ENCODE measurements at places on chromosomes 7 and 10.

DNA sequence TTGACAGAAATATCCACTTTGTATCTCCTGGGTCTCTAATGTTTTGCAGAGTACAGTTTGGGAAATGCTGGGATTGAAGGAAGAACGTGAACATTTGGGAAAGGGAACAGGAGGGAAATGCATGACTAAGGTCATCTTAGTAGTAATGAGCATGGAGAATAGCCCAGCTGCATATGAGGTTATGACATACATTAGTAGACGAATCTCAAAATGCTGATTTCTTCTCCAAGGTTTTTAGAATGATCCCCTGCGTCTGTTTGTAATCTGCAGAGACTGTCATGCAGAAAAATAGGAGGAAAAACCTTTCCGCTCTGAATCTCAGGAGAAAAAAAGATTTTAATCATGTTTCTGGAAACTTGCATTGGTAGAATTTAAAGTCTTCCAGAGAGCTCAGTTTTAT is 133.6 kb downstream of the PPP1R9A start:
- DNase-seq: no peak

DNA sequence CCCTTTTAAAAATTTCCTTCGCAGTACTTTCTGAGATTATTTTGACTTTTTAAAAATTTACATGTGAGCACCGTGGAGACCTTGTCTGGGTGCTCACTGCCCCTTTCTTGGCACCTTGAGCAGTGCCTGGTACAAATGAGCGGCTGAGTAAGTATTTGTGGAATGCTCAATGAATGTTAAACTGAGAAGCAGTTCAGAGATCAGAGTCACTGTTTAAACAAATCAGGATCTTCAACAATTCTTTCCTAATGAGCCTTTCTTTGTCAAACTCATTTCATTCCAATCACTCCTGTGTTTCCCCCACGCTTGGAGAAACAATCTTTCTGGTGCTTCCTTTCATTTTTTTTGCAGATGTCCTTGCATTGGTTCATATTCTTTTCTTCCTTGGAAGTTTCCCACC is 611.3 kb upstream of the GALNT17 start:
- DNase-seq: no peak

GRCh38 chr7:47241112-47242065 is 340.5 kb downstream of the TNS3 start:
- no peak for DNase-seq

GRCh38 chr7:39605087-39605486 is 18.3 kb upstream of the RALA start:
- DNase-seq: no peak

GRCh38 chr10:84850826-84851225 is 522.4 kb downstream of the CCSER2 start:
- no peak for DNase-seq

- no peak for DNase-seq
These were observed 55.2 kb downstream of the TACC2 start for GRCh38 chr10:122044045-122044661.

GRCh38 chr7:92695308-92696261 is 105.4 kb upstream of the FAM133B start:
- DNase-seq: peak; percentile 7

- DNase-seq: no peak
These were observed 556.1 kb upstream of the AUTS2 start for GRCh38 chr7:69042138-69042537.

- no peak for DNase-seq
These were observed 91.9 kb downstream of the WNT2 start for GRCh38 chr7:117231047-117231359.

DNA sequence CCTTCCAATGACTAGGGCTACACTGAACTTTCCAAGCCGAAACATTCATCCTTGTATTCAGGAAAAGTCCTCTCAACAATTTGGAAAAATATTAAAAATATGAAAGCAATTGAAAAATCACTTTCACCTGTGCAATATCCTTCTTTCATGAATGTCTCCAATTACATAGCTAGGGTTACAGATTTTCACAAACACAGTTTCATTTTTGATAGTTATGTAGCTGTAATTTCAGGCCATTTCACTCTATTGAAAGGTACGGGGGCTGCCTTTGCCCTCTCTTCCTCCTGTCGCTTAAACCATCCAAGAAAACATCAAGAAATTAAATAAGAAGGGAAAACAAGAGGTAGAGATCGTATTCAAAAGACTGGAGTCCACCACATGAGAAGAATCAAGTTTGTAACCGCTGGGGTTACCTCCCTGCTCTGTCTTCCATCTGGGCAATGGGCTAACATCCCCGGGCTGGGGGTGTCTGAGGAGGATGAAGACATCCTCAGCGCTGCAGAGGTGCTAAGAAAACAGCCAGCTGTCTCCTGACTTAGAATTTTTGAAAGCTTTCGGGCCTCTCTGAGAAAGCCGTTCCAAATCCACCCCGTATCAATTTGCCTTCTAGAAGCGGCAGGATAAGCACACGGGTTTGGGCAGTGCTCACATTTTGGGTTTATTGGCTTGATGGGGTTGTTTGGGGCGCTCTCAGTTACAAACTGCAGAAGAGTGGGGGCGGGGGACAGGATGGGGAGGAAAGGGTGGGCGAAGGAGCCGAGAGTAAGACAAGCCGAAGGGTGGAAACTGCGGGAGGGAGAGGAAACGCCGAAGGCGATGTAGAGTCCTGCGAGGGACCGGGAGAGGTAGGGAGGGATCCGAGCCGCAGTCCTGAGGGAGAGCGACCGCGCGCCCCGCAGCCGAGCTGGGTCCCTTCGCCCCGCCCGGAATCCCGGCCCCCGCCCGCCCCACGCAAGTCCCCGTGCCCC is 24.3 kb upstream of the VAX1 start:
- no peak for DNase-seq

DNA sequence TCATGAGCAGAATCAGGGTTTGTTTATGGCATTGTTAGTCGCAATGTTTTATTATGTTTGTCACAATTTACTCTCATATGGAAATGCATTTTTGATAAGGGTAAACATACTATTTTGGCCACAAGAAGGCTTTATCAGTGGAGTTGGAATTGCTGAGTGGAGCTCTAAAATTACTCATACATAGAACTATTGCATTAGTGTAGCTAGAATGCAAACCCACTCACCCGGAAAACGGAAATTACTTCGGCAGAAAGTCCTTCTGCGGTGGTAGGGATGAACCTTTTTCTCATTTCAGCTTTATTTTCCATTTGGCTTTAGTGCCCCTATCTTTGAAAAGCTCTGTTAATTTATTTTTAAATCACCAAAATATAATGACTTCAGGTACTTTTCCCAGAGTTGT is 42.8 kb upstream of the NPY start:
- DNase-seq: no peak

- DNase-seq: no peak
These were observed 410.1 kb downstream of the SUGCT start for GRCh38 chr7:40544871-40545303.

- peak; percentile 20 for DNase-seq
These were observed 111.8 kb downstream of the JAZF1 start for GRCh38 chr7:28068811-28069216.

DNA sequence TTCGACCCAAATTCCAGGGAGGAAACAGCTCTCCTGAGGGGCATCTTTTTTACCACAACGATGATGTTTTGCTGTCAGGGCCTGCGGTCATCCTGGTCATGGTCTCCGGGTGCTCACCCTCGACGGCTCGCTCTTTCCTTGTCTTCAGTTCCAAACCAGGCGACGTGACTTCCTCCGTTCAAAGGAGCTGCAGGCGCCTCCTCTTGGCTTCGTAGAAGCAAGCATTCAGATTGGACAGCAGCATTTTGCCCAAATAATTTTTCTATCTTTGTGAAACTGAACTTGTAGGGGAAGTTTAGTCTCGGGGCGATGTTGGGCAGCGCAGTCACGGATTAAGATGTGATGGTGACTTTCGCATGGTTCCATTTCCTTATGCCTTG is 208.9 kb downstream of the DNAJB6 start:
- DNase-seq: no peak

DNA sequence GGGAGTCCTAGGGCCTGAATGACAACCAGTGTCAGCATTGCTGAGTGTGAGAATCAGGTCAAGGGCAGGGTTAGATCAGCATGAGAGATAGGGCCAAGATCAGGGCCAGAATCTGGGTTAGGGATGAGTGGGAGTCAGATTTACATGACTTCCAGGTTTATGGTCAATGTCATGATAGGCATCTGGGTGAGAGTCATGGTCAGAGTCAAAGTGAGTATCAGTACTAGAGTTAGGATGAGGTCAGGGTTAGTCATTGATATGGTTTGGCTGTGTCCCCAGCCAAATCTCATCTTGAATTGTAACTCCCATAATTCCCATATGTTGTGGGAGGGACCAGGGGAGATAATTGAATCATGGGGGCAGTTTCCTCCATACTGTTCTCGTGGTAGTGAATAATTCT is 12.3 kb downstream of the MRPS24 start:
- no peak for DNase-seq

- DNase-seq: no peak
These were observed 290.1 kb upstream of the ZMIZ1 start for GRCh38 chr10:78778444-78779338.

DNA sequence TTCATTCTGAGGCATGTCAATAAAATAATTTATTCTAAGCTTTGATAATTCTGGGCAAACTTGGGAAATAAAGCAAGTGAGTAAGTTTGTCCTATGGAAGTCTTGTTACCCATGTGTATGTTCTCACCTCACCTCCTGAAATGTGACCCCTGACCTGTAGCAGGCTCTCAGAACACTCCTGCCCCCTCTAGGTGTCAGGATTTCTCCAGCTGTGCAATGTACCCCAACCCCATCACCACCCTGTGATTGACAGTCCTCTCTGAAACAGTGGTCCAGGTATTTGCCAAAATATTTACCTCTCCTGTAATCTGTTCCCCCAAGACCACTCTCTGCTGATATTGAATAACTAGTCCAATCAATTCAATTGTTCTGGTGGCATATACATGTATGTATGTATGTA is 122.6 kb upstream of the PTER start:
- no peak for DNase-seq

DNA sequence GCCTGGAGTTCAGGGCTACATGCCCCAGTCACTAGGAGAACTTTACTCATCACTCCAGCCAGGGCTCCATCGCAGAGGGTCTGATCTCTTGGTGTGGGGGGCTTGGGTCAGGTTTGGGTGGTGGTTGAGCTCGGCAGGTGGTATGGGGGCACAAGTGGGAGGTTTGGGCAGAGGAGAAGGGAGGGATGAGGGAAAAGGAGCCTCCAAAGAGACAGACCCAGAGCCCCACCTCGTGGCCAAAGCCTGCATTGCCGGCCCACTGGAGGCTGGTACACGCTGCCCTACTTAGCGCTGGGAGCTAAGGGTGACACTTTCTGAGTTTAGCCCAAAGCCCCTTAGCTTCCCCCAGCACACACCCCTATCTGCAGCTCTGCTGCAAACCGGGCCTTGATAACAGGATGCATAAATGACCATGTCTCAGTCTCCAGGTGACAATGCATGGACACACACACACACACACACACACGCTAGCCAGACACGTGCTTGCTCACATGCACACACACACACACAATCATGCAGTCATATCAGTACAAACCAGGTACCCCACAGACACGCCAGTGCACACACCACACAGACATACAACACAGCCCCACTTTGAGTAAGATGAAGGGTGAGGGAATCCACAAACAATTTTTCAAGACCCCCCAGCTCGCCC is 14.7 kb downstream of the LZTS2 start:
- no peak for DNase-seq

GRCh38 chr10:52755297-52756062 is 17.1 kb downstream of the MBL2 start:
- no peak for DNase-seq

DNA sequence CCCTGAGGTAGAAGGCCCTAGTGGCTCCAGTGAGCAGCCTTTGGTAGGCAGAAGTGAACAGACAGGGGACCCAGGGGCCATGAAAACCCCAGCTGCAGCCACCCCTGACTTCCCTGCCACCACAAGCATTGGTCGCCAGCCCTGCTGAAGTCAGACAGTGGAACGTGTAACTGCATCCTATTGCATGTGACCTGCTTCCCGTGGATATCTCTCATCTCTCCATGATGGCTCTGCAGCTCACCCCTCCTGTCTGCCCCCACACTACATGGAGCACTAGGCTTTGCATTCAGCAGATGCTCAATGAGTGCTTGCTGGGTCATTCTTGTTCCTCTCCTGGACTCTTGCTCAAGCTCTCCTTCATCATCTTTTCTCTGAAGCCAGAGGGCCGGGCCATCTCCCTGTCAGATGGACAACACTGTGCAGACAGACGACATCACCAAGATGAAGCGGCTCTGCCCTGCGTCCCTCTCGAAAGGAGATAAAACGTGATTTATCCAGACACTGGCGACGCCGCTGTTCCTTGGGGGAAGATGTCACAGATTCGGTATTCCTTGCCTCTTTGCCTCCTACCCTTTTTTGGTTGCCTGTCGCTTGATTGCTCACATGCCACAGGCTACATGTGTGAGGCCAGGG is 117.5 kb downstream of the SH3PXD2A start:
- no peak for DNase-seq

DNA sequence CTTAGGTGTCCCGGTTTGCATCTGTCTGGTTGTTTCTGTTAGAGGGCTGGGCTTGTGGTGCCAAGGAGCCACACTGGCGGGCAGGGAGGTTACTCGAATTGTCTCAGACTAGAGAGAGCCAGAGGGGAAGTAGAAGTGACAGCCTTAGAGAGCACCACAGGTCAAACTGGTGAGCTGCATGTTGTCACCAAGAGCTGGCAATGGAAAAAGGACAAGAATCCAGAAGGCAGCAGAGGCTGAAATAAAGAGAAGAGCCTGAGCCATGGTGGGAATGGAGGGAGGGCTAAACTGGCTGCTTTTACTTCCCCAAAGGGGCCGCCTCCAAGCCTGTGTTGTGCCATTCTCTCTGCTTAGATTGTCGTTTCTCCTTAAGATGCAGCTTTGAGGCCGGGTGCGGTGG is 31.1 kb upstream of the RHBDD2 start:
- no peak for DNase-seq

DNA sequence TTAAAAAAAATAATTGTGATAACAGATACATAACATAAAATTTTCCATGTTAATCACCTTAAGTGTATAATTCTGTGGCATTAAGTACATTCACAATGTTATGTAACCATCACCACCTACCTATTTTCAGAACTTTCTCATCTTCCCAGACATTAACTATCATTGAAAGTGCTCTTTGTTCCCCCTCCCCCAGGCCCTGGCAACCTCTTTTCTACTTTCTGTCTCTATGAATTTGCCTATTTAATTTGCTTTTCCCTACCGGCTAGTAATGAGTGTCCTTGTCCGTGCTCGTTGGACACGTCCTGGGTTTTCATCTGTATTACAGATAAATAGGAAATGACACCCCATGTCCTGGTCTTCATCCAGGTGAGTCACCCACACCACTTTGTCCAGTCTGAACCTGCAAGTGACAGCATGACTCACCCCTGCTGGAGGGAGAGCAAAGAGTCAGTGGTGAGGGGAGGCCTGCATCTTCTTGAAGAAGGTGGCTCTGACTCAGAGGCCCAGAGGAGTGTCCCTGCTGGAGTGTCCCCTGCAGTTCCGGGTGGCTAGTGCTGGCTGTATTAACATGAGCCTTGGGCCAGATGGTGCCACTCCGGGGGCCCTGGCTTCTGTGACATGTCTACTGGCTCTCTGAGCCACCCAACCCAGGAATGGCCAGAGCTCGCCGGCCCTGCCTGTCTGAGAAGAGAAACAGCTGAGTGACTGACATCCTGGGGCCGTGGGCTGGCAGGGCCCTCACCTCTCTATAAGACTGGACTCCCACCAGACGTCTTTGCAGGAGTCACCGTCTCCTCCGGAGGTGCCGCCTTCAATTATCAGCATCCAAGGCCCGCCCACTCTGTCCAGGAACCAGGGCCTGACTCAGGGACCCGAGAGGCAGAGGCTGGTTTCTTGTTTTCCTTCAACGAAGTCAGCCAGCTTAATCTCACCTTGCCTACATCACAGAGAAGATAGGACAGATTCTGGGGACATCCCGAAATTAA is 503.2 kb upstream of the MKI67 start:
- DNase-seq: no peak
